ENCODE measurements at places on chromosomes 11 and 22.

DNA sequence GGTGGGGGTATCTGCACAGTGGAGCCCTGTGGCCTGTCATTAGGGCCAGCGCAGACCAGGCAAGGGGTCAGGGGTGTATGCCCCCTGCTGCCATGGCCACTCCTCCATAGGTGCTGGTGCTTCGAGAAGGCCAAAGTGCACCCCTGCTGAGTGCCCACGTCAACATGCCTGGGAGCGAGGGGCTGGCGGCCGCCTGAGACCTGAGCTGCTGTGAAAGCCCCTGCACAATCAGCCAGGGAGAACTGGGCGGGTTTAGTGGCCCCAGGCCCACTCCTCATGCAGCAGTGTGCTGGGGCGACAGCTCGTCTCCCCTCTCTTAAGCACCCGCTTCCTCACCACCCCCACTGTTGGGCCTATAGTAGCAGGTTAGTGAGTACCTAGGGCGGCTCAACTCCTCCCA lies 14.0 kb downstream of the ZDHHC24 start:
- no peak for DNase-seq

- no peak for DNase-seq
Observed at GRCh38 chr11:41533761-41534160, 74.3 kb upstream of the LRRC4C start.

GRCh38 chr11:95378111-95378510 lies 147.1 kb upstream of the SESN3 start:
- DNase-seq, result no peak

- DNase-seq, result no peak
Observed at GRCh38 chr22:36419177-36419911, 31.6 kb upstream of the MYH9 start.
